GOT3 (cell line): ENCODE measurements at places on chromosomes 13 and 19.

GRCh38 chr13:86737334-86737932 is 933.7 kb upstream of the SLITRK5 start:
- no peak for DNase-seq

GRCh38 chr13:50707628-50708027 is 135.9 kb downstream of the DLEU7 start:
- DNase-seq, result no peak

- DNase-seq, result no peak
Observed at GRCh38 chr19:42274065-42274682, 5.1 kb downstream of the CIC start.

GRCh38 chr13:99969919-99970650 is 1.5 kb downstream of the ZIC5 start:
- DNase-seq, result no peak

- no peak for DNase-seq
Observed at GRCh38 chr13:46134961-46135522, 30.2 kb upstream of the CPB2 start.

GRCh38 chr19:55372316-55373081 is 2.2 kb upstream of the IL11 start:
- DNase-seq, result no peak

DNA sequence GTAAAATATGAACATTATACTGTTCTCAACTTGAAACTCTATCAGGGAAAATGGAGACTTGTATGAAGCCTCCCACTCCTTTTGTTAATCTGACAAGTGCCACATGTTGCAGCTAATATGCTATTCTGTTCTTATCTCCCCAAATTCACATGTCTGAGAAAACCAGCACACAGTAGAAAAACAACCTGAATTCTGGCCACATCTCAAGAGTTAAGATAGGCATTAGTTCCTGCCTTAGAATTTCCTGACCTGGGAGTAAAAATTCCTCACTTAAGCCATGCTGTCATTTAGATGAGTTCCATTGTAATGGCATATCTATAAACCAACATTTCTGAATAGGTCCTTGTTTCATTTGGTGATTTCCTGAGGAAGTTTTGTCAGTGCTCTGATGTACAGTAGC is 1098.5 kb downstream of the EFNB2 start:
- DNase-seq, result no peak

DNA sequence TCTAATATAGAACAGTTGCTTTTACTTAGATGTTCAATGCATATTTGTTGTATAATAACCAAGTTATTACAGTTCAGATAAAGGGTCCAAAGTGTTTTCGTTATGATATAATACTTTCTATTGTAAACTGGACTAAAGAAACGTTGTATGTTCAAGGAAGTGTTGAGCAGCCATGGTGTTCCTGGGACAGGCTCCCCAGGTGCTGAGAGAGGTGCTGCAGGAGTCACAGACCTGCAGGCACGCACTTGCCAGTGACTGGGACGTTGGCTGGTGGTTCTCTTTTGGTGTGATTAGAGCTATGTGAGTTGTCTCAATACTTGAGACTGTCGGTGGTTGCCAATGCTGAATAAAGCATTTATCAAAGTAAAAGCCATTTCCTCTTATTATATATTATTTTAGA is 9.5 kb downstream of the ING1 start:
- no peak for DNase-seq

- DNase-seq, result no peak
Observed at GRCh38 chr19:2254064-2254872, 1.9 kb downstream of the JSRP1 start.

GRCh38 chr13:50838031-50838430 is 5.5 kb downstream of the DLEU7 start:
- no peak for DNase-seq

- no peak for DNase-seq
Observed at GRCh38 chr13:103759361-103759760, 693.1 kb upstream of the SLC10A2 start.

DNA sequence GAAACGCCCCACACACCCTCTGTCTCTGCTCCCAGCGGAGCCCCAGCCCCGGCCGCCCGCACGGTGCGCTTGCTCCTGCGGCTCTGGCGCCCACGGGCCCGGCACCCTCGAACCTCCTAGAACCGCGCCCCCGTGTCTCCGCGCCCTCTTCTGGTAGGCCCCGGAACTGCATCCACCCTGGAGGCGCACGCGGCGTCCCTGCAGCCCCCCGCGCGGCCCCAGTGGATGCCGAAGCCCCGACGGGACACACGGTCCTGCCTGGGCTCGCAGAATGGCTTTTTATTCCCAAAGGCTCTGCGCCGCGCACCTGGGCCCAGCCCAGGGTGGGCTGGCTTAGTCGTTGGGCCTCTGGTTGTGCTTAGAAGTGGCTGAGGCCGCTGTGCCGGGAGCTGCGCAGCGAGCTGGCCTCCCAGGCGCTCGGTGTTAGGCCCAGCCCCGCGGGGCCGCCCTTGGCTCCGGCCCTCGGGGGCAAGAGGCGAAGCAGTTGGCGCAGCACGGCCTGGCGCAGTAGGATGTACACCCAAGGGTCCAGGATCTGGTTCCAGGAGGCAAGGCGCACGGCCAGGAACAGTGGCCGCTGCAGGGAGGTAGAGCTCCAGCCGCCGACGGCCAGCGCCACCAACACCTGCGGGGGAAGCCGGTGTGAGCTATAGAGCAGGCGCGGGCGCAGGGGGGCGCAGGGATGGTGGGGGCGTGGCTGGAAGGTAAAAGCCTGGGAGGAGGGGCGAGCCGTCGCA is 2.8 kb downstream of the PTGER1 start:
- DNase-seq, result peak; percentile 41

- no peak for DNase-seq
Observed at GRCh38 chr19:35155441-35155840, 906 bp downstream of the FXYD5 start.

- DNase-seq, result no peak
Observed at GRCh38 chr19:54124393-54124792, 8.8 kb downstream of the PRPF31 start.

DNA sequence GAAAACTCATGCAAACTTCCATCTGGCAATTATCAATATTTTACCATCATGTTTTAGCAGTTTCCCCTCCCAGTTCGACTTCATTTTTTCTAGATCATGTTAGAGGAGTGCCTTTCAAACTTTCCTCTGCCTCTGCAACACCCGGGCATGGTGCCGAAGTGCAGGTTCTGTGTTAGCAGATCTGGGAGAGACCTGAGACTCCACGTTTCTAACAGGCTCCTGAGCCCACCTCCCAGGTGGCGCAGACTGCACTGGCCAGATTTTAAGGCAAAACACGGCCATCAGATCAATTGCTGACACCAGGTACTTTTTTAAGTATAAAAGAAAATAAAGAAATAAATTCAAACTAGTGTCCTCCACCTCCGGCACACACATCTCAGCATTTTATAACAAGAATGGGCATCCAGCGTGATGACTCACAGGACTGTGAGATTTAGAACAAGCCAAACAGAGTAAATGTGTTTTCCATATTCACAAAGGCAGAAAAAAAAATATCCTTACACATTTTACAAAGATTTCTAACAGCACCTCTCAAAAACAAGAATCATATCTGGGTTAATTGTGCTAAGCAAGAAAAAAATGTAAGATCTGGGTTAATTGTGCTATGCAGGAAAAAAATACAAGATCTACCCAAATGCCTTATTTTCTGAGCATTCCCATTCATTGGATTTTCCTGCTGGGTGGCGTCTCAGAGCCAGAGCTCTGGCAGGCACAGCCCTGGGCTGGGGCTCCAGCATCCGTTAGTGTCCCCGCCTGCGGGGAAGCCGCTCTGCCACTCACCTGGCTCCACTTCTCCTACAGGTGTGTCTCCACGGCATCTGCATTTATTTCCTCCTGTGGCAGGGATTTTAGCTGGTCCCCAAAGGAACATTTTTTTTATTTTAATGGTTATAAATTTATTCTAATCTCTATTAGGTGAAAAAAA is 127.9 kb upstream of the SOX1 start:
- no peak for DNase-seq

- no peak for DNase-seq
Observed at GRCh38 chr19:444677-445210, 16.1 kb downstream of the SHC2 start.

- no peak for DNase-seq
Observed at GRCh38 chr19:45814851-45815480, at the start of gene RSPH6A. Gene RSPH6A (minus strand): TSS chr19:45815308. CDS start chr19:45815176, 132 bp downstream.

- DNase-seq, result peak; percentile 88
Observed at GRCh38 chr19:45468159-45468651, 409 bp downstream of the FOSB start.

GRCh38 chr13:43388282-43389034 is 365.1 kb downstream of the DNAJC15 start:
- no peak for DNase-seq

- DNase-seq, result no peak
Observed at GRCh38 chr19:15622991-15623390, 8.0 kb downstream of the CYP4F8 start.

DNA sequence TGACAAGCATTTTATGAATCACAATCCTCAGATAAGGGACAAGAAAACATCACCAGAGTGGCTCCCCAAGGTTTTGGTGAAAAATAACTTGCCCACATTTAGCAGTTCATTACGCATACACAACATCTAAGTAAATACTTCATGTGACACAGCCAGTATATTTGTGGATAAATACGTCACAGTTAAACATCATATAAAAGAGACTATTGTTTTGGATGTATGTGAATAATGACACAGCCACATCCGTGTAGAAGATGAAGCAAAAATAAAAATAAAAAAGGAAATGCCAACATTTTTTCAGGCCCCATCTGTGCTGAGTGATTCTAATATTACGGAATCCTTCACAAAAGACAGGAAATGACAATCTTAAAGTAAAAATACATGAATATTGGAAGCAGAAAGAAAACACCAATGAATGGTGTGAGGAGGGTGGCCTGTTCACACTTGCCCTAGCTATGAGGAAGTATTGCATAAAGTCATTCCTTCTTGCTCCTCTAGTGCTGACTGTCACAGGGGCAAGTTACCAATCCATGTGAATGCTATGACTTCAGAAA is 457.1 kb downstream of the KLF12 start:
- DNase-seq, result no peak

DNA sequence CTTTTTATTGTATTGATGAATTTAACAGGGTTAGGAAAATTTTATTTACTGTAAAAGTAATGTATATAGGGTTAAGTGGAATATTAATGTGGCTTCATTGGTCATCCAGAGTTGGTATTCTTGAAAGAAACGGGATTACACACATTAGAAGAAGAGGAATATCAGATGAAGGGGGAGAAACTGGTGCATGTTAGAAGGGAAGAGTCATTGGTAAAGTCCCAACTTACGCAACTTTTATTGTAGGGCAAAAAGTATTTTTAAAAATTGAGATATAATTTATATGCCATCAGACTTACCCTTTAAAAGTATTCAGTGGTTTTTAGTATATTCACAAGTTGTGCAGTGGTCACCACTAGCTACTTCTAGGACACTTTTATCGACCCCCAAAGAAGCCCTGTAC is 47.3 kb downstream of the DNAJC3 start:
- DNase-seq, result no peak

- DNase-seq, result no peak
Observed at GRCh38 chr13:44236801-44237207, 136.8 kb upstream of the SERP2 start.

DNA sequence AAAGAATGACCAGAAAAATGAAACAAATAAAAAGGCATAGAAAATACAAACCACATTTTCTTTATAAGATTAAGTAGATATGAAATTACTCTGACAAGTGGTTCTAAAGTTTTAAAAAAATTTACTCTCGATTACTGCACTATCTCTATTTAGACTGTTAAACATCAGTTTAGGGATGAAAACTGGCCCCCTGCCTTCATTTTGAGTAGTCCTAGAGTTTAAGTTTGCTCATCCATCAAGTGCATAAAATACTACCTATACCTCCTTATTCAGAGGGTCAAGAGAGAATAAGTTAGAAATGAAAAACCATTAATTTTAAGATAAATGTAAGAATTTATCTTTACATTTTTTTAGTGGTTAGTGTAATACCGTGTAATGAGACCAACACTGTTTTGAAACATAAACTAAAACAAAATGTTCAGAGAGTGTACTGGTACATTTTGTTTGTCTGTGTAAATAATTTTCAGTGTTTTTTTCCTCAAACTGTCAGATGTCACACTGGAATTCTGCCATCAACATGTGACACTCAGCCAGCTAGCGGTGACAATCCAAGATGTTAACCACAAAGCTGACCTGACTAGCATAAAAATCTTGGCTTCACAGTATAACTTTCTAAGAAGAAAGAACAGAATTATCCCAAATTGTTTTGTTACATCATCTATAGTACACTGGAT is 184.8 kb upstream of the PCDH20 start:
- DNase-seq, result no peak

GRCh38 chr13:105327581-105328126 is 1207.8 kb downstream of the EFNB2 start:
- DNase-seq, result no peak
